ENCODE measurements at places on chromosomes 2 and 18.

- no peak for DNase-seq
Observed at GRCh38 chr2:37326285-37326684, 1.7 kb upstream of the PRKD3 start.

GRCh38 chr2:67137699-67138098, 259.4 kb upstream of the ETAA1 start:
- DNase-seq = no peak

DNA sequence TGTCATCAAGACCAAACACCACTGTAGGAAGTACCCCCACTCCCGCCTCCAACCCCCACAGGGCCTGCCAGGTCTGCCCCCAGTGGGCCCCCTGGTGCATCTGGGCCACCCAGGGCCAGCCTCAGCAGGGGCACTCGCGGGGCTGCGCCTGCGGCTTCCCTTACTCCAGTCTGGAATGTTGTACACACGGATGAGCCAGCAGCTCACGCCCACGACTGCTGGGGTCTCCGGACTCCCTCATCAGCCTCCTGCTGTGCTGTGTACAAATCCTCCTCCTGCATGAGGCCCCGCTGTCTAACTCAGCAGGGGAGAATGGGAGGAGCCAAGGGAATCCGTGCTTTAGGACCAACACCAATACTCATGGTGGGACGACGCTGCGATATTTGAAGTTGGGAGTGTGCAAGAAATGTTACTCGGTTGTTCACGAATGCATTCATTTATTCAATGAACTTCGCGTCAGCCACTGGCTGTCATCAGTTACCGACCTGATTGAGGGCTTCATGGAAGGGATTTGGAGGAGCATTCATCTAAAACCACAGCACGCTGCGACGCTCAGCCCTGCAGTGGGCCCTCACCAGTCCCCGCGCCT, 654 bp upstream of the ASB1 start:
- no peak for DNase-seq

- DNase-seq = no peak
Observed at GRCh38 chr18:58256316-58257080, 212.5 kb downstream of the NEDD4L start.

- no peak for DNase-seq
Observed at GRCh38 chr18:5503740-5504139, 40.1 kb downstream of the EPB41L3 start.

DNA sequence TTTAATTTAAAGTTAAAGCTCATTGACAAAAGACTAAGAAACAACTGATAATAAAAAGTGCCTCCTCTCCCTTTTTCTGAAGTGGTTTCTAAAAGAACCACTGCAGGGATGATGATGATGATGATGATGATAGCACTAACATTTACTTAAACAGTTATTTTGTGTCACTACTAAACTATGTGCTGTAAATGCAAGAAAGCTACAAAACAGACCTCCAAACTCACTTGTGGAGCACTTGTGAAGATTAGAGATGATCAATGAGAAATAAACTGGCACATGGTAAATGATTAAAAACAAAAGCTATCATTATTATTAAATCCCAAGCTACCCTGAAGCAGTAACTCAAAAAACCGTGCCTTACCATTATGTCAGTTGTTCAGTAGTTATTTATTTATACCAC, 88.7 kb downstream of the SLC8A1 start:
- DNase-seq = no peak

GRCh38 chr2:96694816-96695455, 44.9 kb downstream of the LMAN2L start:
- no peak for DNase-seq

DNA sequence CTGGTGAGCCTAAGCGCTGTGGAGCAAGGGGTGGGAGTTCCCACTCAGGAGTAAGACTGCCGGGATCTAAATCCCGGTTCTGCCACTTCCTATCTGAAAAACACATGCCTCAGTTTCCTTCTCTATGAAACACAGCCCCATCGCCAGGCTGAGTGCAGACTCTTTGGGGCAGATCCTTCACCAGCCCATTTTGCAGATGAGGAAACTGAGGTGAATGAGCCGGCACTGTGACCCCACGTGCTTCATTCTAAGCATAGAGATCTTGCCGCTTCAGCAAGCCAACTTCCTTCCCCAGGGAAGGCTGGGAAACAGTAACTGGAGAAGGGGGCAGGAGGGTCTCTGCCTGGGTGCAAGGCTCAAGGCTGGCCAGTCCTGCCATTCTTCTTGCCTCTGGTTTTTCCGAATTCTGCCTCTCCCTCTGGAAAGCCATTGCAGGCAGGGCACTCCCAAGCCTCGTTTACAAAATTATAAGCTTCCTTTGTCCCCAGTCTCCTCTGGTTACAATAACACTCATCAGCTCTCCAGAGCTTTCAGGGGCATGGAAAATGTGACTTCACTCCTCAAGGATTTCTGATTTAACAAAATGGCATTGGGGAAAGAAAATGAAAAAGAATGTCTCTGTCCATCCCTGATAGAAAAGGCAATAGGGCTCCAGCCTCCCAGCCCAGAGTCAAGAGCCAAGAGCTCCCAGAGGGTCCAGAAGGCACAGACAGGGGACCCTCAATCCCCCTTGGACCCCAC, 249.2 kb downstream of the TNS1 start:
- DNase-seq = no peak

DNA sequence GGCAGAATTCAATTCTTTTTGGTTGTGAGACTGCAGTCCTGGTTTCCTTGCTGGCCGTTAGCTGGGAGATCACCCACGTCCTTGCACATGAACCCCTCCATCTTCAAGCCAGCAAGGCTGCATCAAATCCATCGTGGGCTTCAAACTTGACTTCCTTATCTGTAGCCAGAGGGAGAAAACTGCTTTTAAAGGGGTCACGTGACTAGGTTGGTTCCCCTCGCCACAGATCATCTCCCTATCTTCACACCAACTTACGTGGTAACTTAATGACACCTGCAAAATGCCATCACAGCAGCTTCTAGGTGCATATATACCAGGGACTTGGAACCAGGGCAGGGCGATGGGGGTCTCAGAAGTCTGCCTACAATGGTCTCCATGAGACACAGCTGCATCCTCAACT, 169.5 kb downstream of the MTCL1 start:
- no peak for DNase-seq

- DNase-seq = no peak
Observed at GRCh38 chr2:47002480-47003381, 87.1 kb upstream of the MCFD2 start.

- DNase-seq = no peak
Observed at GRCh38 chr2:26429779-26430578, 28.3 kb downstream of the DRC1 start.

DNA sequence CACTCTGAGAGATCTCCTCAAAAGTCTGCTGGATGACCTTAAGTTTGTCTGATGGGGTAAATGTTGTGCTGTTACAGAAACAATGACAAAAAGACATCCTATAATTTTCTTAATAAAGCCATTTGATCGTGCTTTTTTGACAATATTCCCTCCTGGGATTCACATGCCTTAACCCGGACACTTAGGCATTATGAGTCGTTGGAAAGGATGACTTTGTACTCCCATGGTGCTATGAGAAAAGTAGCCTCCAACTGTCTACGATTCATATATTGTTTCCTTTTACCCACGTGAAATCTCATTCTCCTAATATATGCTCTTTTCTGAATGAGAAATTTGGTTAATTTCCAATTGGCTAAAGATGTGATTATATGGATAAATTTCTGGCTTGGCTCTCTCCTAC, 6.1 kb upstream of the MPP4 start:
- DNase-seq = no peak

DNA sequence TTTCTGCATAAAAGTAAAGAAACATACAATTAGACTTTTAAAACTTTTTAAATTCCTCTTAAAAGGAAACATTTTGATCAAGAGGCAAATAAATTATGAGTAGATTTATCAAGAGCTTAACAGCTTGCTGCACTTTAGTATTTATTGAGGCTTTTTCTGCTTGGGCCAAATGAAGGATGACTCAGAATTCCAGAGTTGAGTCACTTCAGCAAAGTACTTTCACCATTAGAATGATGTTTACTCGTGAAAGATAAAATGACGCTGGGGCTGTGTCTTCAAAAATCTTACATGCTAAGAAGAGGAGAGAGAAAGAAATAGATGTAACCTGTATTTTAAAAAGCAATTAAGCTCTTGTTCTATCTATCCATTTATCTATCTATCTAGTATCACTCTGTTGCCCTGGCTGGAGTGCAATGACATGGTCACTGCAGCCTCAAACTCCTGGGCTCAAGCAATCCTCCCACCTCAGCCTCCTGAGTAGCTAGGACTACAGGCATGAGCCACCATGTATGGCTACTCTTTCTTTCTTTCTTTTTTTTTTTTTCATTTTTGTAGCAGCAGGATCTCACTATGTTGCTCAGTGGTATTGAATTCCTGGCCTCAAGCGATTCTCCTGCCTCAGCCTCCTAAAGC, 75.3 kb upstream of the RIOK3 start:
- no peak for DNase-seq

- DNase-seq = no peak
Observed at GRCh38 chr2:150214626-150215025, 272.8 kb downstream of the RND3 start.

DNA sequence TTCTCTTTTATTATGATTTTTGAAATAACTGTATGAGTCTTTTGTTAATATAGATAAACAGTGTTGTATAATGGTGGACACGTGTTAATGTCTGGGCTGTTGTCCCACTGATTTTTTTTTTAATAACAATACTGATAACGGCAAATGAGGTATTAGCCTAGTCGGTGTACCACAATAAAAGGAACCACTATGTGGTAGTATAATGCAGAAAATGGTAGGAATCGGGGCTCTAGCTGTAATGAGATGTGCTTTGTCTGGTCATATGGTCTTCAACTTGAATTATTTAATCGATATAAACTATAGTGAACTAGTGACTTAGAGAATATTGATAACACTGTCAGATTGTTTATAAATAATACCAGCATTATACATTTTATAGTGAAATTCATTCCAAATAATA, 517.9 kb upstream of the SPHKAP start:
- DNase-seq = no peak

- no peak for DNase-seq
Observed at GRCh38 chr2:226761195-226761583, 38.4 kb downstream of the IRS1 start.
